NCI-H510A (cell line): ENCODE measurements at places on chromosomes 11 and 22.

- DNase-seq, result peak; percentile 71
Measured at GRCh38 chr11:1458340-1459218, 28.0 kb downstream of the MOB2 start.

- DNase-seq, result no peak
Measured at GRCh38 chr11:35122308-35122707, 16.7 kb upstream of the CD44 start.

GRCh38 chr11:19345848-19346681 lies 105.3 kb upstream of the E2F8 start:
- no peak for DNase-seq

- no peak for DNase-seq
Measured at GRCh38 chr22:36860017-36860416, 789 bp upstream of the NCF4 start.

GRCh38 chr22:17695986-17696385 lies 57.4 kb downstream of the BCL2L13 start:
- no peak for DNase-seq

DNA sequence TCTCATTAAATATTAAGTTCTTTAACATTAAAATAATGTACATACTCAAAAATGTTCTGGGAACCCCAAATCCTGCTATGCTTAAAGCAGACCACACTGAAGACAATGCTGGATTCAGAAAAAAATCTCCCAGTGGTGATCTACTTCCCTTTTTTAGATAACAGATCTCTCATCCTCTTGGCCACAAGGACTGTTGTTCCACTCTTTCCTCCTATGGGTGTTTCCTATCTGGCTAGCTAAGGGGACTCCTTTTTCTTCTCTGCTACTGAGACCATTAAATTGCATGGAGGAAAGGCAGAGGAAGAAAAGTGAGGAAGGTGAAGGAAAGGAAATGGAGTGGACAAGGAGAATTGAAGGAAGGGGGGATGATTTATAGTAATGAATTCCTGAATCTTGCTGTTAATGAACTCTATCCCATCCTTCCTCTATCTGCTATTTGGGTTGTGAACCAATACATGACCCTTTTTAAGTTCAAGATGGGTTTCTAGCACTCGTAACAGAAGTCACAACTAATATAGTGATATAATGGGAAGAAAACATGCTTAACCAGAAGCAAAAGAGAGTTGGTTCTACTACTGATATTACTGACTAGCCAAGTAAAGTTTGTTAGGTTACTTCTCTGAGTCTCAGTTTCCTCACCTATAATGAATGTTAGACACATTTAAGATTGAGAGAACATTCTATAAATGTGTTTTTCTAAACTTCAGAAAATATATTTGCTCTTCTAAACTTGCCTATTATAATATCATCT lies 53.2 kb downstream of the PIK3C2A start:
- DNase-seq, result no peak

- DNase-seq, result no peak
Measured at GRCh38 chr11:65781962-65782815, 1.4 kb upstream of the AP5B1 start.

- DNase-seq, result no peak
Measured at GRCh38 chr22:30572840-30573593, 1.4 kb downstream of the GAL3ST1 start.

DNA sequence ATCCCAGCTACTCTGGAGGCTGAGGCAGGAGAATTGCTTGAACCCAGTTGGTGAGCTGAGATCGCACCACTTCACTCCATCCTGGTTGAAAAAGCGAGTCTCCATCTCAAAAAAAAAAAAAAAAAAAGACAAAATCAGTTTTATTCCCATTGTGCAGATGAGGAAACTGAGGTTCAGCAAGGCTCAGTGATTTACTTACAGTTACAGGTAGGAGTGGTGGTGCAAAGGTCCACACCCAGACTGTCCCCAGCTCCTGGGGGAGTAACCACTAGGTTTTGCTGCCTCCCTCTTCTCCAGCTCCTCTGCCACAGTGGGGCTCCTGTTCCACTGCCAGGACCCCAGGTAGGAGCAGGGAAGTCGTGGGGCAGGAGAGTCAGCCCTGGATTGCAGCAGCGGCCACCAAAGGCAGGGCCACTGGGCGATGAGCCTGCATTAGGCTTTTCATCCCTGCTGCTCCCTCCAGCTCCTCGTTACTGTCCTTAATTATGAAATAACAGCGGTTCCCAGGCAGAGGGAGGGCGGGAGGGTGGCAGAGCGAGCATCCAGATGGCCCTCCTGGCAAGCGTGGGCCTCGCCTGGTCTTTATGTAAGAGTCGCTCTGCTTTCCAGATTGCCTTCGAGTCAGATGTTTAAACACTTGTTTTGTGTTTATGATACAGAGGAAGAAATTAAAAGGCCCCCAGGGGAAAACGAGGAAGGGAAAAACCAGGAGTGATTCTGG lies 15.5 kb upstream of the RASD2 start:
- DNase-seq, result no peak

DNA sequence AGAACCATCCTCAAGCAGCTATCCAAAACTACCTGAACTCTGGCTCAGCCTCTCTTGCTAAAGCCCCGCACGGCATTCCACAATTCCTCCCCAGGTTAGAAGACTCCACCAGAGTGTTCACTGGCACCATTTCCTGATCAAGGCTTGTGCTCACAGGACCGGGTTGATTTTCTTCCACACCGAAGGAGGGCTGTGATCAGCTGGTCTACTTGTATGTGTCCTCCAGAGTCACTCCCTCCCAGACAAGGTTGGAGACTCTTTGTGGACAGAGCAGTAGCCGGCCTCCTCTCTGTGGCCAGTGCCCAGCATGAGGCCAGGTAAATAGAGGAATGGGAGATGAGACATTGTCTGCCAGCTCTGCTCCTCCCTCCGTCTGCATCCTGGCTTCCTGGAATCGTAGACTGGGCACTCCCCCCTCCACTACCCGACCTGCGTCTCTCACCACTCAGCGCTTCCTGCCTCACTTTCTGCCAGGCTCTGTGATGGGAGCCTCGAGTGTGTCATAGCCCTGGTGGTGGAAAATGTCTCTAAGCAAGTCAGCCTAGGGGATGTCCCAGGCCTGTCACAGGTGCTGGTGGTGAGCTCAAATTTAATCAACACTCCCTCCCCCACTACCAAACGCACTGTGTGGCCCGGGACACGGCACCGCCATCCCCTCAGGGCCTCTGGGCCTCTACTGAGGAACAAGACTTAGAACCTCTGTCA lies 12.5 kb upstream of the TMPRSS6 start:
- no peak for DNase-seq

DNA sequence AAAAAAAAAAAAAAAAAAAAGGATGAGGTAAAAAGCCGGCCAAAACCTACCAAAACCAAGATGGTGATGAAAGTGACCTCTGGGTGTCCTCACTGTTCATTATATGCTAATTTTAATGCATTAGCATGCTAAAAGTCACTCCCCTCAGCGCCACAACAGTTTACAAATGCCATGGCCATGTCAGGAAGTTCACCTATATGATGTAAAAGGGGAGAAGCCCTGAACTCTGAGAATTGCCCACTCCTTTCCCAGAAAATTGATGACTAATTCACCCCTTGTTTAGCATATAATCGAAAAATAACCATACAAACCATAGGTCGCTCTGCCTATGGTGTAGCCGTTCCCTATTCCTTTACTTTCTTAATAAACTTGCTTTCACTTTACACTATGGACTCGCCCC lies 11.1 kb downstream of the C11orf96 start:
- no peak for DNase-seq

DNA sequence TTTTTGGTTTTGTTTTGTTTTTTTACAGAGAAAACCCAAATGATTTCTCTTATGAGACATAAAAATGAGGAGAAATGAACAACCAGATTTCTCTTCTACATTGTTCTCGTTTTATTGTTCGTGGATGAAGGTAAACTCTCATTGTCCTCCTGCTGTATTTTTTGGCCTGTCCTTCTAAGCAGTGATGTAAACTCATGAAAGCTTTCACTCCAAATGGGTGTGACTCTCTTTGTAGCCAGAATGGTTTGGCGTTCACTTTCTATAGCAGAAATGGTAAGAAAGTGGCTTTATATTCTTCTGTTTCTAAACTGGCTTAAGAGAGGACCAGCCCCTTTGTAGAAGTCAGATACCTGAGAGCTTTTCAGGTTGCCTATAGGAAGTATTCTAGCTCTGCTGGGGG lies 15.5 kb upstream of the BMAL1 start:
- DNase-seq, result no peak

DNA sequence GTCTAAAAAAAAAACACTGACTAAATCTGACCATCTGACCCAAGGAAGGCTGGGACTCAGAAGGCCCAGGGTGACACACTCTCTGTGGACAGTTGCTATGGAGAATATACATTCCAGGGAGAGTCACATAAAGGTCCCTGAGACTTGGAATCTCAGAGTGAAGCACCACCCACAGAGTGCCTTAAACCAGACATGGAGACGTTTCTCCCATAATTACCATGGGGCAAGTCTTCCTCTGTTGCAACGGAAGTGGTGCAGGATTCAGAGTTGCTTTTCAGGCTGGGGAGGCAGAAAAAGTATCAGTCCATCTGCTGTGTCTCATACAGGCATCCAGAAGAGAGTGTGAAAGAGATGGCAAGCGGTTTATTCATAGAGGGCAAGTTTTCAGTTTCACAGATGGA lies 58.7 kb upstream of the SLN start:
- DNase-seq, result no peak

DNA sequence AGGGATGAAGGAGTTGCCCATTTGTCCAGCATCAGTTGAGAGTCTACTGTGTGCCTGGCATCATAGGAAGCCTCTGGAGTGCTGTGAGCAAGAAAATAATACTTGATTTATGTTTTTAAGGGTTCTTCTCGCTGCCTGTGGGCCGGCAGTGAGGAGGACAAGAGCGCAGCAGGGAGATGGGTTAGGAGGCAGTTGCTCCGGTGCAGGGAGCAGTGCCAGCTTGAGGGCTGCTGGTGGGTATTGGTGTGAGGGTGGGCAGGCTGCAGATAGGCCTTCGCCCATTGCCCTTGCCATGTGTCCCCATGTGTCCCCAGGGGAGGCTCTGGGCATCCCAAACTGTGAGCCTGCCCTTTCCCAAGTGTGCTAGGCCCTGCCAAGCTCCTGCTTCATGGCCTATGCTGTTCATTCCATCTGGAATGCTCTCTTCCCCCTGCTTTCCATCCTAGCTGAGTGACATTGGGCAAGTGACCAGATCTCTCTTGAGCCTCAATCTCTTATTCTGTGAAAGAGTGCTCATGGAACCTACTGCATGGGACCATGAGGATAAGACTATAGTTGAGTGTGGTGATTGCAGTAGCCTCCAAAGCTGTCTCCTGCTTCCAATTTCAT lies 19.8 kb downstream of the BMAL1 start:
- DNase-seq, result no peak

DNA sequence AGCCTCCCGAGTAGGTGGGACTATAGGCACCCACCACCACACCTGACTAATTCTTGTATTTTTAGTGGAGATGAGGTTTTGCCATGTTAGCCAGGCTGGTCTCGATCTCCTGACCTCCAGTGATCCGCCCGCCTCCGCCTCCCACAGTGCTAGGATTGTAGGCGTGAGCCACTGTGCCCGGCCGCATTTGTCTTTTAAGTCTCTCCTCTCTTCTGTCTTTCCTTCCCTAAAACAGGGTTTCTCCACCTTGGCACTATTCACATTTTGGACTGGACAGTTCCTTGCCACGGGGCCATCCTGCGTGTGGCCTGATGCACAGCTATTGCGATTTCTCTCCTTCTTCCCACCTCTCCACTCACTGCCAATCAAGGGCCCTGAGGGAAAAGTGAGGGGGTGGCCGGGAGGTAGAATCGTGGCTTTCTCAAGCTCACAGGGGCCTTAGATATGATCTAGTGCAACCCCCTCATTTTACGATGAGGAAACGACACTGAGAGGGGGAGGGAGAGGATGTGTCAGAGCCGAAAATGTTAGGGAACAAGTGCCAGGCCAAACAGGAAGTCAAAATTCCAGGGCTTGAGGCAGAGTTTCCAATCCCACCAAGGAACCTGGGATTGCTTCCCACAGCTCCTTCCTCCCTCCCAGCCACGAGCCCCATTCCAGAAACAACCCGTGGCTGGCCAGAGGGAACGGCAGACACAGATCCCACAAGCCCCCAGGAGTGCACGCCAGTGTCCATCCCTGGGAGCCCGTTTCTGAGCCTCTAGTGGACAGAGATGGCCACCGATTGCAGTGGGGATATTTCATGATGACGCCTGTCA lies 21.2 kb downstream of the SCGB1A1 start:
- DNase-seq, result no peak

GRCh38 chr11:110966131-110966530 lies 253.9 kb upstream of the ARHGAP20 start:
- no peak for DNase-seq

- no peak for DNase-seq
Measured at GRCh38 chr11:70415642-70416395, 17.5 kb downstream of the CTTN start.

DNA sequence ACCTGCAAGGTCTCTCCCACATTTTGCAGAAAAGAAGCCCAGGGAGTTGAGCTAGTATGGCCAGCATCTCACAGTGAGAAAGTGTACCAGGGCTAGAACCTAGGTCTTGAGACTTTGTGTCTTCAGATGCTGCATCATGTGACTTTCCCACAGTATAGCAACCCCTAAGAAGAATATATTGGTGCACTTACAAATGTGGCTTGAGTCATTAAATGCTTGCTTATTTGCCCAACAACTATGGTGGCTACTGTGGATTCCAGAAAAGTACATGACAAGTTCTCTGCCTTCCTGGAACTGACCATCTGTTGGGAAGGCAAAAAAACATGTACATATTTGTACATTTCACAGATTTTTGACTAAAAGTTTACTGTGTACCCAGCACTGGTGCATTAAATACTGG lies 55.0 kb downstream of the POLD3 start:
- no peak for DNase-seq

- no peak for DNase-seq
Measured at GRCh38 chr11:96376796-96377195, 12.9 kb downstream of the CCDC82 start.

DNA sequence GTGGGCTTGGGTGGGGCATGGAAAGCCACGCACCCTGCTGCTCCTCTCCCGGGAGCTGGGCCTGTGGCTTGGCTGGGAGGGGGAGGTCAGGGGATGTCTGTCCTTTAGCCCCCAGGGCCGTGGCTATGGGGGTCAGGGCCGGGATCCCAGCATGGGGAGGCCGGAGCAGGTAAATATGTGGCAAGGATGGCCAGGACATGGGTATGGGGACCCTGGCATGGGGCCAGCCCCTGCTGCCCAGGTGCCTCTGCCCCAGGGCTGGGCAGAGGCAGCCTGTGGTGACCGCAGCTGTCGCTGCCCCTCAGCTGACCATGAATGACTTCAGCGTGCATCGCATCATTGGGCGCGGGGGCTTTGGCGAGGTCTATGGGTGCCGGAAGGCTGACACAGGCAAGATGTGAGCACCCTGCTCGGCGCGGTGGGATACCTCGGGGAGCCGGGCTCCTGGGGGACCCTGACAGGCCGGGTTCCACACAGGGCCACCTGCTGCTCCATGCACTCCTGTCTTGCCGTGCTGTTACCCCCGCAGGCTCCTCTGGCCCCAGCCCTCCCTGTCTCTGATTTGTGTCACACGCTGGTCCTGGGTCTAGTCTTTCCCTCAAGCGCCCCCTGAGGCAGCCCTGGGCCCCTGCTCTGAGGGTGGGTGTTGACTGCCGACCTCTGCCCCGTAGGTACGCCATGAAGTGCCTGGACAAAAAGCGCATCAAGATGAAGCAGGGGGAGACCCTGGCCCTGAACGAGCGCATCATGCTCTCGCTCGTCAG lies 8.1 kb upstream of the ANKRD13D start:
- DNase-seq, result no peak

GRCh38 chr11:44962464-44962863 lies 11.8 kb upstream of the TP53I11 start:
- DNase-seq, result no peak
